ENCODE measurements at places on chromosomes 2 and 18.

DNA sequence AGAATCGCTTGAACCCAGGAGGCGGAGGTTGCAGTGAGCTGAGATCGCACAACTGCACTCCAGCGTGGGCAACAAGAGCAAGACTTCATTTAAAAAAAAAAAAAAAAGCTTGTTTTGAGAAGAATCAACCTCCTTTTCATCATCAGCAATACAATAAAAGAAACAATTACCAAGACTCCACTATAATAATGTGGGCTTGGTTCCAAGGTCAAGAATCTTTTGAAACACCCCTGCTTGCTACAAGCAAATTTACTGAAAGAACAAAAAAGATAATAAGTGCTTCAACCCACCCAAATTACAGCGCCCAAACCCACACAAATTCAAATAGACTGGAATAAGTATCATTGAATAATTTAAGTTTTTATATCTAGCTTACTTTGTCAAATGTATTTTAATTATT, 33.6 kb upstream of the MAPRE3 start:
- DNase-seq, result no peak

GRCh38 chr2:189594305-189594704, 13.7 kb upstream of the SLC40A1 start:
- no peak for DNase-seq

GRCh38 chr18:62165583-62165982, 21.3 kb downstream of the PIGN start:
- DNase-seq, result no peak

GRCh38 chr2:225009768-225010167, 32.5 kb downstream of the DOCK10 start:
- DNase-seq, result no peak

- no peak for DNase-seq
Measured at GRCh38 chr2:46382331-46383112, 85.3 kb downstream of the EPAS1 start.

DNA sequence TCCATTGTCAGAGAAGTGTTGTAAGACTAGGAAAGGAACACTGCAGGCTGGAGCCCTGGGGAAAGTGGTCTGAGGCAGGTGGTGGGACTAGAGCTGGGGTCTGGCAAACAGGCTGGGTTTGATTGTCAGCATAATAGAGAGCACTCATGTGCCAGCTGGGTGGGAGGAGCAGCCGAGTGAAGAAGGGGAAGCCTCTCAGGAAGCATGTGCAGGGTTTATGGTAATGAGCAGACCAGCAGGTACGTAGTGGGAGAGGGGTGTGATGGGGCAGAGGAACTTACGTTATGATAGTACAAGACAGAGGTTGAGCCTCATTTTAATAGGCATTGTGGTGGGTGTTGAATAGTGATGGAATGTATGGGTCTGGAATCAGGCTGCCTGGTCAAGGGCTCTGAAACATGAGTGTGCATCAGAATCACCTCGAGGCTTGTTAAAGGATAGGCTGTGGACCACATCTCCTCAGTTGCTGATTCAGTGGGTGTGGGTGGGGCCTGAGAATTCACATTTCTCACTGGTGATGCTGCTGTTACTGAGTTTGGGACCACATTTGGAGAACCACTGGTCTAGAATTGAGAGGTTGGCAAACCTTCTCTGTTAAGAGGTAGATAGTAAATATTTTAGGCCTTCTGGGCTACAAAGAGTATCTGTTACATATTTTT, 1.7 kb upstream of the MGAT5 start:
- DNase-seq, result no peak

- no peak for DNase-seq
Measured at GRCh38 chr2:219508971-219509779, 5.1 kb upstream of the ASIC4 start.

DNA sequence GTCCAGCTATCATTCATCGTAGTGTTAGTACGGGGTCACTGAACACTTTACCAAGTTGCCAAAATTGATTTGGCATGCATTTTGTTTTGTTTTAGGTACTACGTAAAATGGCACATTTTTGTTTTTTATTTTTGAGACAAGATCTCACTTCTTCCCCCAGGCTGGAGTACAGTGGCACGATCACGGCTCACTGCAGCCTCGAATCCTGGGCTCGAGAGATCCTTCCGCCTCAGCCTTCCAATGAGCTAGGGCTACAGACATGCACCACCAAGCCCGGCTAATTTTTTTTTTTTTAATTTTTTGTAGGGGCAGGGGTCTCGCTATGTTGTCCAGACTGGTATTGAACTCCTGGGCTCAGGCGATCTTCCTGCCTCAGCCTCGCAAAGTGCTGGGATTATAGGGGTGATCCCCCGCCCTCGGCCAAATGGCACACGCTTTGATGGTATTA, 786 bp downstream of the TAF1B start:
- no peak for DNase-seq

DNA sequence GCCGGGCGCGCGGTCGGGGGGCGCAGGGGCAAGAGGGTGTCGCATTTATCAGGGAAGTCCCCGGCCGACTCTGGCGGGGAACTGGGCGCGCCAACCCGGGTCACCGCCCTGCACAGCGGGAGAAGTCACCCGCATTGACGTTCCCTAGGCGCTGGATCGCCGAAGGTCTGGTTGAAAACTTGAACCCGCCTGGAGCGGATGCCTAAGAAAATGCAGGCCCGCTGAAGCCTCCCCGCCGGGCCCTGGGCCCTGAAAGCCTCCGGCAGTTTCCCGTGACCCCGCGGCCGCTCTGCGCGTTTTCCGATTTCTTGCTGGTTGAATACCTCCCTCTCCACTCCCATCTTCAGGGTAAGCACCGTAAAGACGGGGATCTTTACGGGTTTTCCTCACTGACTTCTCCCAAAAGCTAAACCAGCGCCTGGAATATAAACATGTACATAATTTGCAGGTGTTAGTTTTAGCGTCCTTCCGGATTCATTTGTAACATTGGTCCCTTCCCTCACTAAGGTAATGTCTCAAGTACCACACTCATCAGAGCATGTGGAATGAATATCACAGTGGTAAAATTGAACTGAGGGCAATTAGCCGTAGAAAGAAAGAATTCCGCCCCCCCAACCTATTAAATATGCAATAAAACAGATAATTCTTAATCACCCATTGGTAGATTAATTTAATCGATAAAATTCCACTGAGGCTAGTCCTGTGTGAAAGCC, 675 bp upstream of the SPIRE1 start:
- no peak for DNase-seq

DNA sequence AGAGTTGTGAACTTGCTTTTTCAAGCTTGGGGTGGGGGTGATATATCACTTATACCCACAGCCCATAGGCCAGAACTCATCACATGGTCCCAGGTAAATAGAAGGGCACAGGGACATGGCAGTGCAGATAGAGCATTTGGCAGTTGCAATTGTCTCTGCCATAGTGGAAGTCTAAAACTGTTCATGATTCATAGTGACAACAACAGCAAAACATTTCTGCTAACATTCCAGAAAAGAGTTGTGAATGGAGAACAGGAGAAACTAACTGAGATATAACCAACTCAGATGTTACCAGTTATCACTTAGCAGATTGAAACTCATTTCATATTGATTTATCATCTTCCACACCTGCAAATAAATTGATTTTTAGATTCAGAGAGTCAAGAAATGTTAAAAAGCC, 278.6 kb upstream of the KYNU start:
- no peak for DNase-seq

DNA sequence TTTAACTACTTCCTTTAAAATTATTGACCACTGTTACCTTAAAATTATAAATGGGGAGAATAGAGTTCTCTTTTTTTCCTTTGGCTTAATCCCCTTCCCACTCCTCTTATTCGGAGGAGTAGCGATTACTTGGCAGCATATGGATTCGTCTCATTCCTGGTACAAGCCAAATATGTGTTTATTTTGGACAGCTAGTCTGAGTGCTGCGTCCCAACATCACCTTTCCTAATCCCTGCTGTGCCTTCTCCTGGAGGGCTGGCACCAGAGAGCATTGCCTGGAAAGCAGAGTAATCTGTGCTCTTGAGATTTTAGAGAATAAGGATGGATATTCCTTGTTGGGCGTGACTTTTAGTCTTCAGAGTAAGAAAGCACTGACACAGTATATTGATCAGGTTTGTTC, 185.6 kb downstream of the AGAP1 start:
- no peak for DNase-seq

GRCh38 chr18:78689606-78690005, 290.0 kb upstream of the SALL3 start:
- DNase-seq, result no peak

DNA sequence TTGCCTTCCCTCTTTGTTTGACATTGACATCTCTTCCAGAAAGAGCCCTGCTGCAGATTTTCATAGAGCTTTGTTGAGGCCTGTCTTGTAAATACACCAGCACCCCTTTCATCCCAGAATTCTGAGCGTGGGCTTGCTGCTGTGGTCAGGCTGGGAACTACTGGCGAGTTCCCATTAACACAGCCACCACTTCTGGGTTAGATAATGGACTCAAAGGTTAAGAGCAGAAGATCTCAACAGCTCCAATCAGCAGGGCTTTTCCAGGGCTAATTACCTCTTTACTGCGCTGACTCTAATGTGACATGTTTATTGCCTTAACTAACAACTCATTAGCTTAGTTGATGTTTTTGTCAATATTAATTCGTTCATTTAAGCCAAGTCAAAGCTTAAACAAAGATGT, 235.9 kb upstream of the BOD1L2 start:
- DNase-seq, result no peak

DNA sequence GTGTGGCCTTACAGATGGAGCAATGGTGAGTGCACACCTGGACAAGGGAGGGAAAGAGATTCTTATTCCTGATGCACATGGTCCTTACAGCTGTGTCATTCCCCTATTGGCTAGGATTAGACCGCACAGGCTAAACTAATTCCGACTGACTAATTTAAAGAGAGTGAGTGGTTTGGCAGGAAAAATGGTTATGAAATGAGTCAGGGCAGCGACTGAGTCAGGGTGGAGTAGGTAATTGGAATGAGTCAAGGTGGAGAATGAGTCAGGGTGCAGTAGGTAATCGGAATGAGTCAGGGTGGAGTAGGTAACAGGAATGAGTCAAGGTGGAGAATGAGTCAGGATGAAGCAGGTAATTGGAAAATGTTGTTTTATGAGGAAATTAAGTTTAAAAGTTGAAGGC, 1353.7 kb upstream of the LRRTM1 start:
- no peak for DNase-seq

- DNase-seq, result no peak
Measured at GRCh38 chr2:222976521-222977061, 75.4 kb upstream of the KCNE4 start.

- no peak for DNase-seq
Measured at GRCh38 chr2:15163326-15163725, 397.8 kb downstream of the NBAS start.

GRCh38 chr2:74763962-74764428, 69.9 kb upstream of the HK2 start:
- no peak for DNase-seq

GRCh38 chr2:48734576-48735303, 20.8 kb downstream of the LHCGR start:
- DNase-seq, result no peak

- DNase-seq, result no peak
Measured at GRCh38 chr2:42874949-42875801, 82.8 kb upstream of the HAAO start.

- DNase-seq, result no peak
Measured at GRCh38 chr2:190255676-190256075, 64.0 kb downstream of the HIBCH start.

- DNase-seq, result no peak
Measured at GRCh38 chr18:35026407-35027061, 14.7 kb upstream of the MAPRE2 start.

GRCh38 chr2:205792908-205793307, 110.6 kb downstream of the NRP2 start:
- DNase-seq, result no peak

GRCh38 chr18:71682591-71682990, 861.6 kb downstream of the CBLN2 start:
- no peak for DNase-seq

DNA sequence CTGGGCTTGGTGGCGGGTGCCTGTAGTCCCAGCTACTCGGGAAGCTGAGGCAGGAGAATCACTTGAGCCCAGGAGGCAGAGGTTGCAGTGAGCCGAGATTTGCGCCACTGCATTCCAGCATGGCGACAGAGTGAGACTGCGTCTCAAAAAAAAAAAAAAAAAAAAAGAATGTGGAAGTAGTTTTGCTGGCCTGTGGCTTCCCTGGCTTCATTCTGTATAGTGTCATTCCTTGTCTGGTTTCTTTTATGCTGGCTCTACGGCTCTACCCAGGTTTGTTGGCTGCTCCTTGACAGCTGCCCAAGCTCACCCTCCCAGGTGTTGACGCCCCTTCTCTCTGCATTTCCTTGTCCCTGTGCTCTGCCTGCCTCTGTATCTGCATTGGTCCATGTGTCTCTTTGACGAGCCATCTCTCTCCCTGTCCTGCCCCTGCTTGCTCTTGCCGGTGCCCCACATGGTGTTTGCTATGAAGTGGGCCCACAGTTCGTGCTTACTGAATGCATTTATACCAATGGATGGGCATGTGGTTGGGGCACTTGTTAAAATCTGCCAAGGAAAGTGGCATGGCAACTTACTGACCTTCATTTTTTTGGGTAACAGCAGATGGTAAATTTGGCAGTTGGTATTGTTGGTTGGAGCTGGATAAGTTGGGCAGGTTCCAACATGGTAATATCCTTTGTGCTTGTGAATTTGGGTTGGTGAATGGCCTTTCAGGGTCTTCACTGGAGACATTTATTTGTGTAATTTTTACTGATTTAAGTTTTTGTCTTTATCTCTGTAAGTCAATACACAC, 113.9 kb downstream of the MAP4K4 start:
- DNase-seq, result no peak

DNA sequence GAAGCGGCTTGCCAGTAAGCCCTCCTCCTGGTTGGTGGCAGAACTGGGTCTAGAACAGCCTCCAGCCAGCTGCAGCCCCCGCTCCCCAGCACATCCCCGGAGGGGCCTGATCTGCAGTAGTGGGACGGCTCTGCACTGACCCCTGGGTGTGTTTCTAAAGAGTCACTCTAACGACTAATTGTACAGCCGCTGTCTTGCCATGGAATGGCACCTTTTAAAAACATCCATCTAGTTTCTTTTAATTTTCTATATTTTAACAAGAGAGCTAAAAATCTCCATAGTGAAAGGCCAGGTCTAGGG, 82.0 kb downstream of the MTCL1 start:
- no peak for DNase-seq

DNA sequence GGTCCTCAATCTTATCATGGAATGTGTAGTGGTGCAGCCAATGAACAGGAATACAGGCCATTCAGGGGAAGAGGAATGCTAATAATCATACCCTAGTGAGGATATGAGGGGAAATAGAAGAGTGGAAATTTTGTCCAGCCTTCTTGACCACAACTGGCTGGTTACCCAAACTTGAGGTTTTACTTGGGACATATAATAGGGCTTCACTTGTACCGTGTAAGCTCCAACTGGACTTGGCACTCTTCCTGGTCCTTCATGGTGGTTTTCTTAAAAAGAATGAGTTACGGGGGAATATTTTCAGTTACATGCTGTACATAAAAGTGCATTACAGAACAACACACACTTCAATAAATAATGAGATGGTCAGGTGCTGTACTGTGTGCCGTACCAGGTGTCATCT, 234.9 kb upstream of the RASGRP3 start:
- no peak for DNase-seq

GRCh38 chr2:42102591-42103450, 55.0 kb downstream of the PKDCC start:
- DNase-seq, result no peak
